Natural killer cell (primary cell): ENCODE measurements at places on chromosomes 16 and 17.
A peak's percentile ranks its signal among the peaks of the same experiment; 100 is the strongest.

DNA sequence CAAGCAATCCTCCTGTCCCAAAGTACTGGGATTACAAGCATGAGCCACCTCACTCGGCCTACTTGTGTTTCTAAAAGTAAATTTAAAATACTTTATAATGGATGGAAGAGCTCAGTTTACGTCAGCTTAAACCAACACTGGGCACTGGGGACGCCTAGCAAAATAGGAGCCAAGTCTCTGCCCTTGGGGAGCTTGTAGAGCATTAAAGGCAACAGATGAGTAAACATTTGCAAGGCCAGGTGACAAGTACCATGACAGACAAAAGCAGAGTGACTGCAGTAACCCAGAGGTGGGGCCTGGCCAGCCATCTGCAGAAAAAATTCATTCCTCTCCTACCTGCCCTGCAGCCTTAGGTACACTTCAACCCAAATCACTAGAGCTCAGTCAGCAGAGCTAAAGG is 12.1 kb upstream of the NLK start:
- DNase-seq: no peak
- no peak overlapping the region for H3K4me3 ChIP-seq
- H3K27ac ChIP-seq: no peak overlapping the region
- H3K4me1 ChIP-seq: no peaks in the 10 kb centered on the region
- H3K27me3 ChIP-seq: no peaks in the 10 kb centered on the region

DNA sequence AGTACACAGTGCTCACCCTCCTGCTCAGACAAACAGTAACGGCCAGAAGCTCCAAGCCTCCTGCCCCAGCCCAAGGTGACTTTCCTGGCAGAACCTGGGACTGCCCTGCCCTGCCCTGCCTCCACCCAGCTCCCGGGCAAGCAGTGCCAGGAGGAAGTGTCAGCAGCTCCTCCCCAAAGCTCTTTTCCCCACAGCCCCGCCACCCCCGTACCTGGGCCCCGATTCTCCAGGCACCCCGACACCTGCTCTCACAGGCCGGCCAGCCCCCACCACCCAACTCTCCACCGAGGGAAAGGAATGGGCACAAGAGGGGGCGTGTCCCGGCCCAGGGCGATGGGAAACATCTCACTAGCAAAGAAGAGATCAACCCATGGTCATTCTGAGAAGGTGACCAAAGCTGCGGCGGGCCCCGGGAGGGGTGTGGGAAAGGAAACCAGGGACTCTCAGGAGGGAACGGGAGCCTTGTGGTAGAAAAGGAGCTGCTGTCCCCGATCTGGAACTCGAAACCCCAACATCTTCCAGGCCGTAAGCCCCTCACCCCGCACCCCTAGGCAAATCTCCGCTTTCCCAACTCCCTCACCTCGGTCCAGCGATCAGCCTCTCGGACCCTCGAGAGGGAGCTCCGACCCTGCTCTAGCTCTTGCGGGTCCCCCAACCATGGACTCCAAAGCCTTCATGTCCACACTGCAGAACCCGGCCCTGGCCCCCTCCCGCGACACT is 1.2 kb downstream of the BCAR1 start:
- no peak overlapping the region for H3K27ac ChIP-seq
- H3K4me1 ChIP-seq: peaks cover 14% of the 10 kb centered on the region
- H3K4me3 ChIP-seq: no peak overlapping the region
- DNase-seq: no peak
- H3K36me3 ChIP-seq: no peaks in the 10 kb centered on the region
- peaks cover 27% of the 10 kb centered on the region for H3K27me3 ChIP-seq

GRCh38 chr16:30797670-30798309 is 10.8 kb upstream of the ZNF629 start:
- H3K36me3 ChIP-seq: no peaks in the 10 kb centered on the region
- no peaks in the 10 kb centered on the region for H3K27me3 ChIP-seq
- H3K4me1 ChIP-seq: no peaks in the 10 kb centered on the region
- DNase-seq: no peak

GRCh38 chr16:67155295-67156142 is 4.2 kb downstream of the TRADD start:
- no peak overlapping the region for H3K4me3 ChIP-seq
- DNase-seq: peak; percentile 79
- H3K36me3 ChIP-seq: no peaks in the 10 kb centered on the region
- H3K4me1 ChIP-seq: peaks cover 55% of the 10 kb centered on the region

DNA sequence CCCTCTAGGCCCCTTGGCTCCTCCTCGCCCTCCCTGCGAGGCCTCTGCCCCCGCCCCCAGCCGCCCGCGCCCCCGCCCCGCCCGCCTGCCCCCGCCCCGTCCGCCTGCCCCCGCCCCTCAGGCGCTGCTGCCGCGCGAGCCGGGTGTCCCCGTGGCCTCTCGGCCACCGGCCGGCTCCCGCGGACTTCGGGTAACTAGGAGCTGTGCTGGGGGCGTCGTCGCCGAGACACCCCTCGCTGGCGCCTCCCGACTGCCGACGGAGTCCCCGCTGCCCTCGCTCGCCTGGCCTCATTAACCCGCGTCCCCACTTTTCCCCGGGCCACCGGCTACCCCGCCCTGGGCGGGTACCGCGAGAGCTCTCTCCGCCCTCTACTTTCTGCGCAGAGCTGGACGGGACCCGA is at the start of gene TLCD1:
TSS of gene TLCD1 (minus strand) at position 8 of the 401 bp plus-strand sequence. CDS start 136 bp downstream, outside the sequence.
- H3K27ac ChIP-seq: peak within 1 kb of the TSS; percentile 99
- peaks cover 56% of the 10 kb centered on the region for H3K4me1 ChIP-seq
- peak within 1 kb of the TSS; percentile 71 for H3K4me3 ChIP-seq
- H3K27me3 ChIP-seq: no peaks in the 10 kb centered on the region
- peaks cover 37% of the 10 kb centered on the region for H3K36me3 ChIP-seq

- H3K27ac ChIP-seq: no peak overlapping the region
- no peak overlapping the region for H3K4me3 ChIP-seq
- peaks cover 25% of the 10 kb centered on the region for H3K4me1 ChIP-seq
- peaks cover 86% of the 10 kb centered on the region for H3K36me3 ChIP-seq
- DNase-seq: no peak
These were observed 71.5 kb downstream of the SEC14L1 start for GRCh38 chr17:77212081-77212832.
